ENCODE measurements at places on chromosomes 5 and 9. TPM values are rescaled to one million over a fixed set of nuclear protein-coding genes. Genes with fewer than 3 reads are reported as not detected.
A peak's percentile ranks its signal among the peaks of the same experiment; 100 is the strongest.

GRCh38 chr5:82806513-82806912 lies 270.7 kb downstream of the TMEM167A start:
- DNase-seq: no peak

DNA sequence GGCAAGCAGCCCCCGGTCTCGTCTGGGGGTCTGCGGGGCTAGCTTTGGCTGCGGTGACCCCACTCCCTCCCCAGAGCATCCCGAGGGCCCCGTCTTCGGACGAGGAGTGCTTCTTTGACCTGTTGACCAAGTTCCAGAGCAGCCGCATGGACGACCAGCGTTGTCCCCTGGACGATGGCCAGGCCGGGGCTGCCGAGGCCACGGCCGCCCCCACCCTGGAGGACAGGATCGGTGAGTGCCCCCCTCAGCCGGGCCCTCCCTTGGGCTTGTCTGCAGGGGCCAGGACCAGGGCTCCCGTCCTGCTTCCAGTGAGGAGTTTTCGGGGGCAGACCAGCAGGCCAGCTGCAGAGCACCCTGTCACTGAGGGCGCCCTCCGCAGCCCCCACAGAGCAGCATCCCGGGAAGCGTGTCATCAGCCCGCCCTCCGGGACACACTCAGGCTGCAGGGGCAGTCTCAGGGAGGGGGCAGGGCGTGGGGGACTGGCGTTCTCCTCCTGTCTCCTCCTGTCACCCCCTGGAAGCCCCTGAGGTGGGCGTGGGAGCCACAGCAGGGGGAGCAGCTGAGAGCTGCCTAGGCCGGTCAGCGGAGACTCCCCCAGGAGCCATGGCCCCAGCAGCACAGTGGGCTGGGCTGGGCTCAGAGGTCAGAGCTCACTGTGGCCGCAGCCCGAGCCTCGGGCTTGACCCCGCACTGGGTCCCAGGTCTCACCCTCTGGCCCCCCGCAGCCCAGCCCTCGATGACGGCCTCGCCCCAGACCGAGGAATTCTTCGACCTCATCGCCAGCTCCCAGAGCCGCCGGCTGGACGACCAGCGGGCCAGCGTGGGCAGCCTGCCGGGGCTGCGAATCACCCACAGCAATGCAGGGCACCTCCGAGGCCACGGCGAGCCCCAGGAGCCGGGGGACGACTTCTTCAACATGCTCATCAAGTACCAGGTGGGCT lies 7.7 kb downstream of the DNLZ start:
- no peak for DNase-seq

GRCh38 chr5:19547640-19548039 lies 440.4 kb downstream of the CDH18 start:
- DNase-seq: no peak

- DNase-seq: peak; percentile 90
These were observed 1.4 kb downstream of the ATOSB start for GRCh38 chr9:35114113-35114839.

DNA sequence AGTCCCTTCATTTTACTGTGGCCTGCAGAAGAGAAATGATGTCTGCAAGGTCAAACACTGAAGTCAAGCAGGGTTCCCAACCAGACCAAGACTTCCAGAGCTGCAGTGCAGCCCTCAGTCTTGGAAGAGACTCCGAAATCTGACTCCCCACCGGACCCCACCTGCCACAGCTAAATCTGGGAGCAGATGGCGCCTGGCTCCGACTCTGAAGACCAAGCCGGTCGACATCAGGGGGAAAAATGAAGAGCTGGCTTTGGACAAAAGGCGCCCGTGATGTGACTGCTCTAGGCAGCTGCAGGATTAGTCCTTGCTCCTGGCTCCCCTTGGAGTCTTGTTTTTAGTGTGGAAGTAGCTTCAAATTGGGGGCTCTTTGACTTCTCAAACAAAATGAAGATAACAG lies 72.4 kb upstream of the ZNF622 start:
- DNase-seq: no peak

TMEM215 gene
- total RNA-seq: not detected

HMMR gene
- 0.54 TPM for total RNA-seq

ELAVL2 gene
- total RNA-seq: not detected
